ENCODE measurements at places on chromosomes 2 and 18.

GRCh38 chr2:160221391-160222276 lies 21.6 kb upstream of the ITGB6 start:
- DNase-seq = no peak

DNA sequence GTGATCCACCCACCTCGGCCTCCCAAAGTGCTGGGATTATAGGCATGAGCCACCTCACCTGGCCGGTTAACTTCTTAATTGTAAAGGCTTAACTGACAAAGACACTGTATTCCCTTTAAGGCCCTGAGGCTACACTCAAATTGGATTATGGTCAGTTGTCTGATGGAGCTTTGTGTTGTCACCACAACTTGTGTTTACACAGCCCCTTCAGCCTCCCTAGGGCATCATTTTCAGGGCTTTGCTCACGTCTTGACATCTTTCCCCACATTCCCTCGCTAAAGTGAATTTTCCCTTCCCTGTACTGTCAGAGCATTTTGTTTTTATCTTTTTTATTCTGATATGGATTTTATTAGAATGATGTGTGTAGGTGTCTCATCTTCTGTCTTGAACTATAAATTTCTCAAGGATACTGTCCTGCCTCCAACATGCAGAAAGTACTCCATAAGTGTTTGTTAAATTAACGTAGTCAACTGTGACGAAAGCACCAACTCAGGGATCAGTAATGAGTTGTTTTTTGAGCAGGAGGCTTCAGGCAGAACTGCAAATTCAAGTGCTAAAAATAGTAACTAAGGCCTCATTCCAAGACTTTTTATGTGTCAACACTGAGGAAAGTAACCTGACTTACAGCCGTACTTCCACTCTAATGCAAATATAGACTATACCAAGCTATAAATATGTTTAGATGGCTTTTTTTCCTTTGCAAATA lies 77.1 kb upstream of the NARS1 start:
- no peak for DNase-seq

GRCh38 chr2:239144713-239144999 lies 256.2 kb downstream of the HDAC4 start:
- no peak for DNase-seq

DNA sequence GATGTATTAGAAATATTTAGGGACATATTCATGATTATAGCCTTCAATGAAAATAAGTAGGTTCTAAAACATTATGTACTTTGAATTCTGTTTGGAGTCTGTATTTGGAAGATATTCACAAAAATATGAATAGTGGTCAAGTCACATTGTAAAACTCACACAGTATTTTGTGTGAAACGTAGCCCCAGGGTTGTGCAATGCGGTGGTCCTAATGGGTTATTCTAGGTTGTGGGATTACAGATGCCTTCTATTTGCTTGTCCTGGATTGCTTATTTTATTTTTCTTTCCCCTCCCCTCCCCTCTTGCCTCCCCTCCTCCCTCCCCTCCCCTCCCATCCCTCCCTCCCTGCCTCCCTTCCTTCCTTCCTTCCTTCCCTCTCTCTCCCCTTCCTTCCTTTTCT lies 93.7 kb upstream of the THUMPD2 start:
- DNase-seq = no peak

DNA sequence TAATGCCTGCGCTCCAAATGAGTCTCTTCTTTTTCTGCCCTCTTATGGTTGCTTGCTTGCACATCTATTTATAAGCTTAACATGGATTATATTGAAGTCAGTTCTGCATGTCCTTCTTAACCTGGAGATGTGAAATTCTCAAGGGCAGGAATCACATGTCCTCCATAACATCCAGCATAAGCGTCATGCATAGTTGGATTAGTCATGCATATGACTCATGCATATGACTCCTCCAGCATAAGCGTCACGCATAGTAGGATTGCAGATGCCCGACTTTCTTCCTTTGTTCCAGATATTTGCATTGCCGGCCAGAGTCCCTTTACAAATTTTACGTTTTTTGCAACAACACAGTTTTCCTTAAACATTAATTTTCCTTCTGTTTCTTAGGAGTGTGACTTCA lies 308.6 kb downstream of the TGIF1 start:
- no peak for DNase-seq

- no peak for DNase-seq
Observed at GRCh38 chr2:218867900-218868299, 8.3 kb downstream of the WNT6 start.

- DNase-seq = no peak
Observed at GRCh38 chr2:237665713-237666143, 38.3 kb downstream of the LRRFIP1 start.

DNA sequence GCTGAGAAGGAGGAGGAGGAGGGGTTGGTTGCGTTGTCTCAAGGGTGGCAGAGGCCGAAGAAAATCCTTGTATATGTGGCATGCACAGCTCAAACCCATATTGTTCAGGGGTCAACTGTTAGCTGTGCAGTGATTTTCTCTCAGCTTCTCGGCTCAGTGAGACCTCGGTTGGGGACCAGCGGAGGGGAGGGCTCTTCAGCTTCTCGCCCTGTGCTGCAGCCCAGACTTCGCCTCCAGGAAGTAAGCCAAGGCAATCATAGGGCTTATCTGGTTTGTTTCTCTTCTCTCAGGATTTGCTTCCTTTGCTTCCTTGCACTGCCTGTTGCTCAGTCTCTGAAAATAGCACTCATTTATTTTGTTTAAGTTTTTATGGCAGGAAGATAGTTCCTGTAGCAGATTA lies 85.5 kb downstream of the SOWAHC start:
- no peak for DNase-seq

- no peak for DNase-seq
Observed at GRCh38 chr2:127086990-127087790, 19.8 kb downstream of the BIN1 start.

DNA sequence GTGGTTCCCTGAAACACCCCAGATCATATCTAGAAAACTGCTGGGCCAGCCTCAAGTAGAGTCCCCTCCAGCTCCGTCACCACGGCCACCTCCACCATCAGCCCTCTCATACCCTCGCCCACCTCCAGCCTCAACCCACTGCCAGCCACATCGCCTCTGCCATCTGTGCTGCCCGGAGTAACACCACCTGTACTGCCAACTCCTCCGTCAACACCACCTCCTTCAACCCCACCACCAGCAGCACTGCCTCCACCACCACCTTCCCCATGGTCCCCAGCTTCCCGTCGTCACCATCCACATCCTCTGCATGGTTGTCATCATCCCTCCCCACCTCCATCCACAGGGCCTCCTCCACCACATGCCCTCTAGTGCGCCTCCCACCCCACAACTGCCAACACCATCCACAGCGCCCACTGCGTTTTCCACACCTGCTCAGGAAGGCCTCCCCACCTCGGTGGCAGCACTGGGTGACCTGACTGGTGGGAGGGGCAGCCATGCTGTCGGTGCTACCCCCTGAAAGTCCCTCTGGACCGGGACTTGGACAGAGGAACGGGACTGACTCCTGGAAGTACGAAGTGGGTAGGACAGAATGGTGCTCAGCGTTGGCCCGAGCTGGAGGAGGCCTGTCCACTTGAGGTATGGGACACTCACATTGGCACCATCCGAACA lies 1.6 kb downstream of the SNED1 start:
- no peak for DNase-seq

GRCh38 chr2:236940916-236941520 lies 144.7 kb upstream of the COPS8 start:
- no peak for DNase-seq

Data from stimulated activated naive CD4-positive, alpha-beta T cell (primary cell).